ENCODE measurements at places on chromosomes 7 and 10.

DNA sequence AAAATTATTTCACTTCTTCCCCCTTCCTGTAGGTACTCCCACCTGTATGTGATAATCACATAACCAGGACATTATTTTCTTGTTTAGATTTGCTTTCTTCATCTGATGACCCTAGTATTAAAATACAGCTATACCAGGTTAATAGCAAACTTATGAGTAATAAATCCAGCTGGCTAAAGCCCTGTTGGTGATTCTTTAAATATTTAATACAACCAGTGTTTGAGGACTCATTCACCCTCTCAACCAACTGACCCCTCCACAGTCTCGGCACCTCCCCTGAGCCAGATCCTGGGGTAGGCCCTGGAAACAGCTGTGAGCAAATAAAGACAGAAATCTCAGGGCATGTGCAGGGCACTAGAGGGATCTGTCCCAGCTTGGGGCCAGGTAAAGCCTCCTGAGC is 58.5 kb downstream of the BLNK start:
- no peak for DNase-seq

- no peak for DNase-seq
These were observed 16.5 kb upstream of the GPR37 start for GRCh38 chr7:124781907-124782734.

DNA sequence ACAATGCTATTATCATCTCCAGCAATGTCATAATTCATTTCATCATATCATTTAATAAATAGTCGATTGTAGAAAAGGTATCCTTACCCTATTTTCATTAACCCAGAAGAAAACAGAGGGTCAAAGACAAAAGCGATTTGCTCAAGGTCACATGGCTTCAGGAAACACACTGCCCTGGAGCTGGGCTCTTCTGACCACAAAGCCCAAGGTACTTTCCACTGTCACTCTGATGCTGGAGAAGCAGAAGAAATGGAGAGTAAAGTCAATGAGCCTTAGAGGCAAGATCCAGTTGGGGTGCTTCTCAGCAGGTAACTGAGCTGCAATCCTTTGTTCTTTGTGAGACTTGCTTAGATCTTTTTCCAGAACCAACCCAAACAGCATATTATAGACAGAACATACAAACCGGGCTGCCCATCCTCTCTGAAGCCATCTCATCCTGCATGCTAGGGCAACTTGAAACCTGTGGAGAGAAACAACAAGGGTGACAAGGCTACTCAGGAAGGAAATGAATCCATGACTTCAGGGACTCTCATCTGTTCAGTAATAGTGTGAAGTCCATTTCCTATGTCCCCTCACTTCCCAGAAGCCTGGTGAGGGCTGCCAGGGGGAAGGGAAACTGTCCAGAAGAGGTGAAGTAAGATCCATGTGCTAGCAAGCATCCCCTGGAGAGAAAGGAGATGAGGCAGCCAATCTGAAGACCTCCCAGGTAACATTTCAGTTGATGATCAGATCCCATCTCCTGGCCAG is 148.6 kb upstream of the SVIL start:
- no peak for DNase-seq

- no peak for DNase-seq
These were observed 18.5 kb upstream of the SERPINE1 start for GRCh38 chr7:101108330-101108857.

DNA sequence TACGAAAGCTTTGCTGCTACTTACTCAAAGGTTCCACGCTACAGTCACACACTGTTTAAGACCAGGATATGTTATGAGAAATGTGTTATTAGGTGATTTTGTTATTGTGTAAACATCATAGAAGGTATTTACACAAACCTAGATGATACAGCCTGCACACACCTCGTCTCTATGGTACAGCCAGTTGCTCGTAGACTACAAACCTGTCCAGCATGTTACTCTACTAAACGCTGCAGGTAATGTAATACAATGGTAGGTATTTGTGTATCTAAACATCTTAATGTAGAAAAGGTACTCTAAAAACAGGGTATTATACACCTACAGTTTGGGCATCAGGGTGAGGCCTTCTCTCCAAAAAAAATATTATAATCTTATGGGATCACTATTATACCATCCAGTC is 181.2 kb downstream of the MYOF start:
- DNase-seq: no peak

- DNase-seq: peak; percentile 91
These were observed at the start of gene CSGALNACT2 for GRCh38 chr10:43138021-43138756. CSGALNACT2 (plus strand) TSS chr10:43138445; CDS start chr10:43155150, 16,705 bp downstream.

GRCh38 chr10:15461353-15462108 is 90.4 kb upstream of the FAM171A1 start:
- DNase-seq: no peak

DNA sequence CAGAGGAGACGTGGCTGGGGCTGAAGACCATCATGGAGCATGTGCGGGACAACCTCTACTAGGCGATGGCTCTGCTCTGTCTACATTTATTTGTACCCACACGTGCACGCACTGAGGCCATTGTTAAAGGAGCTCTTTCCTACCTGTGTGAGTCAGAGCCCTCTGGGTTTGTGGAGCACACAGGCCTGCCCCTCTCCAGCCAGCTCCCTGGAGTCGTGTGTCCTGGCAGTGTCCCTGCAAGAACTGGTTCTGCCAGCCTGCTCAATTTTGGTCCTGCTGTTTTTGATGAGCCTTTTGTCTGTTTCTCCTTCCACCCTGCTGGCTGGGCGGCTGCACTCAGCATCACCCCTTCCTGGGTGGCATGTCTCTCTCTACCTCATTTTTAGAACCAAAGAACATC is 22.0 kb upstream of the CPA5 start:
- DNase-seq: no peak

DNA sequence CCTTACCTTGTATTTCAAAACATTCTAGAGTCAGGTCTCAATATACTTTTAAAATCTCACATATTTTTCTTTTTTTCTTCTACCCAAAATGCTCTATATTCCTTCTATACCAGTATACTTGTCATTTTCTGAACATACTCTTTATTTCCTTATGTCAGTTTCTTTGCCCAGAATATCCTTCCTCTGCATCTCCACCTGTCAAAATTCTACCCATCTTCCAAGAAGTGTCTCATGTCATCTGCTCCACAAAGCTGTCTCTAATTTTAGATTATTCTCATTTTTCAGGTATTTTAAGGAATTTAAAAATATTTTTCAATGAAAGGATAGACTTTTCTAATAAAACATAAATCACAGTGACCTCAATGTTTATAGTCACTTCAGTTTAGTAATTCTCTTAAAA is 328.0 kb upstream of the SMIM30 start:
- DNase-seq: no peak

DNA sequence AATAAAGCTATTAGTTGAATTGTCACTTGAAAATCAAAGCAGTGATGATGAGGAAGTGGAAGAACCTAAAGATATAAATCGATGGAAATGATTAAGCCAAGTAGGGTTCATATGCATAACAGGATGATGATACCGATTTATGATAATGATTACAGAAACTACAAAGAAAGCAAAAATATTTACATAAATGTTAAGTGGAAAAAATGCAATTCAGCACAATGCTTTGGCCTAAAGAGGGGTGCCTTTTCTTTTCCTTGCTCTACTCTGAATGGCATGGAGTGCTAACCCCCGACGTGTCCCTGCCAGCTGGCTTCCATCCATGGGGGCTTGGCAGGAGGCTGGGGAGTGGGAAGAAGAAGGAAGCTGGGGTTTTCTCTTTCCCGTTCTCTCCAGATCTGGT is 240.3 kb downstream of the GATA3 start:
- DNase-seq: no peak

Data from CD4-positive, alpha-beta T cell treated with Interleukin-12 subunit alpha and Interleukin-12 subunit beta, for 1 hour (primary cell).